ENCODE measurements at places on chromosomes 16 and 17.

GRCh38 chr17:48792033-48792798 lies 24.8 kb downstream of the TTLL6 start:
- DNase-seq = no peak

DNA sequence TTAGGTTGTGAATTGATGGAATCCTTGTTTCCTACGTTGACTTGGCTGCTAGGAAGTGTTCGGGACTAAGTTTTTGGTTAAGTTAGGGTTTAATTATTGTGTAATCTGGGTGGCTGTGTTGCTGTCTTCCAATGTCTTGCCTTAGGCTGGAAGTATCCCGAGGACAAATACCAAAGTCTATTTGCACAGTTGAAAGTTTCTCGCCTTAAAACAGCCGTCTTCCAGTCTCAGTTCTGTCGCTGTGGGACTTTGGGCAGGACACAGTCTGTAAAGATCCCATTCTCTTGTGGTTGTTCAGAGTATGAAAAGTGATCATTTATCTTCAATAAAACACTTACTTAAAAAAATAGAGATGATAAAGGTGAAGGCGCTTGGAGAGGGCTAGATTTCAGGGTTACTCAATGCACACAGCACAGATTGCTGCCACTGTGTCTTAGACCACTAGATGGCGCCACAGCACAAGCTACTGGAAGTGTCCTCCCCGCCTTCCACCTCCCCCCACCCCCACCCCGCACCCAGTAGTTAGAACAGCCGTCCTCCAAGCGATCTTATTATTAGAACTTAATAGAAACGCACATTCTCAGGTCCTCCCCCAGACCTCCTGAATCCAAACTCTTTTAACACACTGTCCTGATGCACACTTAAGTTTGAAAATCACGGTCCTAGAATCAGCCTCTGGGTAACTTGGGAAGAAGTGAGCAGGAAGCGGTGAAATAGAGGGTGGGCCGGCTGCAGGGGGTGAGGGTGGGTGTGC lies 45.8 kb downstream of the AKAP1 start:
- DNase-seq = peak; percentile 85

DNA sequence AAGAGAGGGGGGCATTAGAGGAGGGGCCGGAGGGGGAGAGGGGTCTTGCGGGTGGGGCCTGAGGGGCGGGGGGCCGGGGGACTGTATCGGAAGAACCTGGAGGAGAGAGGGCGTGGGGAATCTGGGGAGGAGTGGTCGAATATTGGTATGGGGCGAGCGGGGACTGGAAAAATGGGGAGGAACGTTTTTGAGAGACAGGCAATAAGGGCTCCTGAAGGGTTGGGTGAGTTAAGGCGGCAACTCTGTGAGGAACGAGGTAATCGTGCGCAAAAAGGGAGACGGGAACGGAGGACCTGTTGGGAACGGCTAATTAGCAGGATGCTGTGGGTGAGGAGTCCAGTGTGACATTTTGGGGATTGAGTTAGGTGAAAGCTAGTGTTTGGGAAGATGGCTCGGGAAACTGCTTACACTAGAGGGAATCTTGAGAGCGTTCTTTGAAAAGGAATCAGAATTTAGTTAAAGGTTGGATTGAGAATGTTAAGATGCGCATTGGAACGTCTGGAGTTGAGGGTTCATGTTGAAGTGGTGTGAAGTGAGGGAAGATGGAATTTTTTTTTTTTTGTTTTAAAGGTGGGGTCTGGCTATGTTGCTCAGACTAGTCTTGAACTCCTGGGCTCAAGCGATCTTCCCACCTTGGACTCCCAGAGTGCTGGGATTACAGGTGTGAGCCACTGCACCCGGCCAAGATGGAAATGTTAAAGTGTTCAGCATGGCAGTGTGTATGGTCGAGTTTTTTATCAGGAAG lies 662 bp downstream of the WIPF2 start:
- peak; percentile 2 for DNase-seq

DNA sequence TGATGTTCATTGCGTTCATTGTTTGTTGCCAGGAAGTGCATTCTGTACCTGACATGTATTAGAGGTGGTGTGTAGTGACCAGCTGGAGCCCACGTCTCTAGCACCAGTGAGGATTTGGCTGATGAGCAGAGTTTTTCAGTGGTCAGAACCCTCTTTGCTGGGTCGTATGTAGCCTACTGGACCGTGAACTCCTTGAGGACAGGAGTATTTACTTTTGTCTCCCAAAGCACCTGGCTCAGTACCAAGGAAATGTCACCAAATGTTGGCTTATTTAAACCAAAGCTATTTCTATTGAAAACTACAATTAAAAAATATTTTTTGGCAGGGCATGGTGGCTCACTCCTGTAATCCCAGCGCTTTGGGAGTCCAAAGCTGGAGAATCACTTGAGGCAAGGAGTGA lies 262.7 kb downstream of the SNX29 start:
- no peak for DNase-seq

DNA sequence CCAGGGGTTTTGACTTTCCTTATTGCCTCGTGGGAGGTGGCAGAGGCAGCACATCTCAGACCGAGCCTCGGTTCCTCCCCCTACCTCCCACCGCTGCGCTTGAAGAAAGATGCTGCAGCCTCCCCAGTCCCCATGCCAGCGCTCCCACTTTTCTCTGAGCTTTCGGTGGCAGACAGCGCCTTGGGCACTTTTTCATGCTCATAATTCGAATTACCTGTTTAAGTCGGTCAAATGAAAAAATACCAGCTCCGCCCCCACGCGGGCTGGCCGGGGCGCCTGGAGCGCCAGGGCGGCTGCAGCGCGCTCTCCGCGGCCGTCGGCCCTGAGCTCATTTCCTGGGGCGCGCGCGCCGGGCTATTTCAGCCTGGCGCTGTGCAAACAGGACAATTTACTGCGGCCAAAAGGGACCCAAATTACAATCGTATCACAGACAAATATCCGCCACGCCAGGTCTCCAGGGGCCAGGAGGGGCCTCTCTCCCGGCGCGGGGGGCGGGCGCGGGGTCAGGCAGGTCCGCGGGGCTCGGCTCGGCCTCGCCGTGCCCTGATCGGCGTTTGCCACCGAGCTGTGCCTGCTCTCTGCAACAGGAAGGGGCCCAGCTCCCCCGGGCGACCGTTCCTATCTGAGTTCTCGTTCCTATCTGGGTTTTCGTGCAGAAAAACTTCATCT lies 45.0 kb downstream of the SOST start:
- no peak for DNase-seq

DNA sequence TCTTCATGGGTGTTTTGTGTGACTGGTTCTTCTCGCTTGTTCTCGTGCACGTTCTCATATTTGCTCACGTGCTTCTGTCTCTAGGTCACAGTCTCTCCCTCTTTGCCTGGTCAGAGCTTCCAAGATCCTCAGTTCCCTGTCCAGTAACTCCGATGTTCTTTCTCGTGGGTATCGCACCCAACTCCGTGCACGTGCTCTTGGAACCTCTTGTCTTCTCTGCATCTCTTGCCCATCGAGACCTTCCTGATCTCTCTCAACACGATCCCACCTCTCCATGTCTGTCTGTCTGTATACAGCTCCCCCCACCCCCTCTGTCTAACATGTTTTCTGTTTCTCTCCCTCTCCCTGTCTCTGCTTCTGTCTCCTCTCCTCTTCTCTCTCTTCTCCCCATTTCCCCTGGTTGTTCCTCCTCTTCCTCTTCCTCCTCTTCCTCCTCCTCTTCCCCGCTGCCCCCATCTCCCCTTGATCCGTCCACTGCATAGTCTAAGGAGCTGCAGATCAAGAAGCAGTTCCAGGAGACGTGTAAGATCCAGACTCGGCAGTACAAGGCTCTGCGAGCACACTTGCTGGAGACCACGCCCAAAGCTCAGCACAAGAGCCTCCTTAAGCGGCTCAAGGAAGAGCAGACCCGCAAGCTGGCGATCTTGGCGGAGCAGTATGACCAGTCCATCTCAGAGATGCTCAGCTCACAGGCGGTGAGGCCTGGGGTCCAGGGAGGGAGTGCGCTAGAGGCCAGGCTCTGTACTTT lies 6.1 kb downstream of the HIRIP3 start:
- DNase-seq = no peak

DNA sequence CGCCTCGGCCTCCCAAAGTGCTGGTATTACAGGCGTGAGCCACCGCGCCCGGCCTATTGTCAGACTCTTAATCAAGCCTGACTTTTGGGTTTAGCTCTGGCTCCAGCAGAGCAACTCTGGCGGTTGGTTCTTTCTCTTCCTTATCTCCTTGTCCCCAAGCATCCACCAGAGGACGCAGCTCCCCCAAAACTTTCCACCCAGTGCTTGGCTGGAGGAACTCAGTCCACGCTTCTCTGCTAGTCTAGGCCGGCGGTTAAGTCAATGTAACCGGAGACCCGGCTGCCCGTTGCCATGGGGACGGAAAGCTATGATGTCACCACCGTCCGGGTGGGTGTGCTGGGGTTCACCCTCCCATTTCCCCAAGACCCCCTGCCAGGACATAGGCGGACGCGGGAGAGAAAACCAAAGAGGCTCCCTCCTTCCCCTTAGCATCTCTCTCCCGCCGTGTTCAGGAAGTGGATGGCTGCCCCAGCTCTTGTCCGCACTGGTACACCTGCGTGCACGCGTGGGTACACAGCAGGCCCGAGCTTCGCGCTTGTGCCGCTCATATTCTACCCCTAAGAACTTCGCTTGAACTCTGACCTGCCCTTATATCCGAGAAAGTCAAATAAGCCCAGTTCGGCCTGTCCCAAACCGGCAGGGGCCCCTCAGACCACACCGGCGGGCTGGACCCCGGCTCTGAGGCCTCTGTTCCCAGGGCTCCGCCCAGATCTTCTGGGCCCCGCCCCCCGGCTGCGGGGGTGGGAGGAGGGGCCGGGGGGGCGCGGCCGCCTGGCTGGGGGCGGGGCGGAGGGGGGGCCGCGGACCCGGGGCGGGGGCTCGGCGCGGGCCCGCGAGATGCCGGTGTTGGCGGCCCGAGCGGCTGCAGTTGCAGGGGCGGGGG lies at the start of gene RND2:
Gene RND2 (plus strand): TSS at position 825 of the 883 bp plus-strand sequence. CDS start 117 bp downstream, outside the sequence.
- DNase-seq = peak; percentile 87

- DNase-seq = peak; percentile 74
These were observed 4.6 kb downstream of the IRF8 start for GRCh38 chr16:85903559-85903958.

- no peak for DNase-seq
These were observed 63.8 kb downstream of the SEC14L1 start for GRCh38 chr17:77204536-77204935.

GRCh38 chr17:8859027-8859803 lies 8.3 kb downstream of the PIK3R6 start:
- no peak for DNase-seq

- DNase-seq = no peak
These were observed 2.4 kb upstream of the APRT start for GRCh38 chr16:88814144-88814502.

GRCh38 chr17:9217151-9218056 lies 196.1 kb downstream of the NTN1 start:
- DNase-seq = no peak

GRCh38 chr16:23052908-23053580 lies 96.2 kb downstream of the USP31 start:
- no peak for DNase-seq

DNA sequence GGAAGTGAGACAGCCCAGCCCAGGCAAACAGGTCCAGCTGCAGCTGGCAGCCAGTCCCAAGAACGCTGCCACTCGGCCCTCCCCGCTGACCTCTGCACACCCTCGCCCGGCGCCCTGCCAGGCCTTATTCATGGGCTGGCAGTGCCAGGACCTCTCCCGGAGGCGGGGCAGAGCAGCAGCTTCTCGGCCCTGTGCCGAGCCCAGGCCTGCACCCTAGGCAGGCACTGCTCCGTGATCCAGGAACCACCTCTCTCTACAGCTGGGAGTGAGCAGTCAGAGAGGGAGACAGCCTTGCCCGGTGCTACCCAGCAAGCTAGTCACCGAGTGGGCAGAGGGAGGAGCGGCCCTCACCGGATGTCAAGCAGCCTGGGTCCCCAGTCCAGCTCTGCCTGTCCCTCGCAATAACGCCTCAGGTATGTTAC lies 79.9 kb upstream of the CBX4 start:
- DNase-seq = no peak

DNA sequence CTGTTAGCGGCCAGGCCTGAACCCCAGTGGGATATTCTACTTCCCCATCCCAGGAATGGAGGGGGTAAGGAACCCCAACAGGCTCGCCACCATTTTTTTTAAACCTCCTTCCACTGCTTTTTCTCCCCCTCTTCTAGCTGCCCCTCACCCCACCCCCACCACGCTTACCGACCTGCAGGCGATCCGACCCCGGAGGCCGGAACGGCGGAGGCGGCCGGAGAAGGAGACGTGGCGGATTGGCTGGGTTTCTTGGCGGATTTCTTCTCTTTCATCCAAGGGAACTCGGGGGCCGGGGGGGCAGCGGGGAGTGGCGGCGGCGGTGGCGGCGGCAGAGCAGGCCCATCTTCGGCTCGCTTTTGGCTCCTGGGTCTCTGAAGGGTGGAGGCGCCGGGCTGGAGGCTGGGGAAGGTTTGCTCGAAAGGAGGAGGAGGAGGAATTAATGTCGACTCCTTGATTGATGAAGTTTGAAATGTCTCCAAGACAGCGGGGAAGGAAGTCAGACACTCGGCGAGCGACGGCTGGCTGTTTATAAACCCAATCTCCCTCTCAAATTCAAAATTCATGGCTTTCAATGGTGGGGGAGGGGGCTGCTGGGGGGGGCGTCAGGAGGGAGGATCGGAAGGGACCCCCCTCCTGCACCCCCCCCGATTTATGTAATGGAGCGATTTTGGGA lies 424 bp downstream of the HOXB2 start:
- DNase-seq = no peak

DNA sequence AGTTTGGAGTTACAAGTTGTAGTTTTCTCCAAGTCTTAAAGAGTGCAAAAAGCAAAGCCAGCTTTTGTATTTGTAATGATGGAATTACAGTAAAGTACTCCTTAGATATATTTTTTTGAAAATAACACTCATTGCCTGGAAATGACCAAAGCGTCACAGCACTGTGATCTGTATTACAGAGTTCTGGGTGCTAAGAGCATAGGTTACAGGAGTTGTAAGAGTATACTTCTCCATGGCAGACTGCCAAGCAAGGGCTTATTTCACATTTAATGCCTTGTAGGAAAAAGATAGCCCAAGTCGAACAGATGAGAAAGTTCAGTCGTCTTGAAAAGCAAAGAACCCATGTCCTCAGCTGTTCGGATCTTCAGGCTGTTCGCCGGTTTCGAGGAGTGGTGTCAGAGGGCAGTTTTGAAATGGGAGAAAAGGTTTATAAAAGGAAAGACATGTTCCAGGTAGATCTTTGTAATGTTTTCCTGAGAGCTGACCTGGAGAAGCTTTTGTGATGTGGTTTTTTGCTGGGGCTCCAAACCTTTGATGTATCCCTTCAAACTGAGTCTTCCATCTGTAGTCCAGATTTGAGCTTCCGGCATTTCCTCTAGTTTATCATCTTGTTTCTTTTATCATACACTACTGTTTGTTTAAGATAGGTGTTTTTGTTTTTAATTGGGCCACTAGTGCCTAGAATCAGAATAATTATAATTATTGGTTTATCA lies 41.3 kb downstream of the ERCC4 start:
- no peak for DNase-seq
